SJCRH30 (cell line): ENCODE measurements at places on chromosomes 16 and 17.

DNA sequence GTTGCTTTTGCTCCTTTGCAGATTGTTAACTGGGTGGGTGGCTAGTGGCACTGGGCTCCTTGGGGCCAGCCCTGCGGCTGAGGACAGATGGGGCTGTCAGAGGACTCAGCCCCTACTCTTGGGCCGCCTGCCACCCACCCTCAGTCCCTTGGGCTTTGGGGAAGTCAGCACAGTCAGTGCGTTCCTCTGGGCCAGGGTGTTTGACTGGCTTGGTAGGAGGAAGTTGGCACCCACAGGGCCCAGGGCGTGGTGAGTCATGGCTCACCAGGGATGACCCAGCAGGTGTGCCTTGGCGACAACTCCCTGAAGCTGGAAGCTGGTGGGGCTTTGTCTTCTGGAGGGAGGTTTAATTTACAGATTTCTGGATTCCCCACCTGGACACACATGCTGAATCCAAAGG is 32.4 kb downstream of the HAPSTR1 start:
- no peak for DNase-seq

DNA sequence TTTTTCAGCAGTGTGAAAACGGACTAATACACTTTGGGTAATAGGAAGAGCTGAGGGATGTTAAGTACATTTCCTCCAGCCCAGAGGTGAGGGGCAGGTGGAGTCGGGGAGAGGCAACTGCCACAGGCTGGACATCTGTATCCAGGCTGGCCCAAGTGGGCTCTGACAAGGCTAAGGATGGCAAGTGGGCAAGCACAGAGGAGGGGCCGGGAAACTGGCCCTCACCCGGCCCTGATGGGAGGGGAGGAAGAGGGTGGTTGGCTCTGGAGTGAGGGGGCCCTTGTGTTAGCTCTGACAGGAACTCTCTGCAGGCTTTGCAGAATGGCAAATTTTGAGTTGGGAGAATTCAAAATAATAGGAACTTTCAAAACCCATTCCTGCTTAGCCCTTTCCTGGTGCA is 251.0 kb upstream of the TNRC6C start:
- DNase-seq = no peak

GRCh38 chr16:87844120-87844733 is 25.1 kb downstream of the SLC7A5 start:
- no peak for DNase-seq

DNA sequence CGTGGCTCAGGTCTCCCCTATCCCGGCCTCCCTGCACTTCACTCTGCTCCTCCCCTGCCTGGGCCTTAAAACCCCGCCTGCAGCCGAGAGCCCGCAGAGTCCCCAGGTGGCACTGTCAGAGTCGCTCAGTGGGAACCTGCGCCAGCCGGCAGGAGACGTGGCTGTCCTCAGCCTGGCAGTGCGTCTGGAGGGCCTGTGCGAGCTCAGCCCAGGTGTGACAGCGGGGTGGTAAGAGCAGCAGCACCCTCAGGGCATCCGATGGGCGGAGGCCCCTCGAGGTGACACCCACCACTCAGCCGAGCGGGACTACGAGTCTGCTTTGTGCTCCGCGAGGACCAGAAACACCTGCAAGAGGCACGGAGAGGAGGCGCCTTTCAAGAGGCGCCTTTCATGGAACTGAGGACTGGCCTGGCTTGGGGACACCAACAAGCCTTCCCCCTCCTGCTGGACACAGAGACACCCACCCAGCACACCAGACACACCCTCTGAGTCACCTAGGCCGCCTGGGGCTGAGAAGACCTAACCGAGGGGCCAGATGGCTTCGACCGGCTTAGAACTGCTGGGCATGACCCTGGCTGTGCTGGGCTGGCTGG is at the start of gene CLDN9:
Gene CLDN9, plus strand, starts transcription at position 96 of the 593 bp plus-strand sequence. Its CDS starts 440 bp downstream, at position 536.
- DNase-seq = no peak

DNA sequence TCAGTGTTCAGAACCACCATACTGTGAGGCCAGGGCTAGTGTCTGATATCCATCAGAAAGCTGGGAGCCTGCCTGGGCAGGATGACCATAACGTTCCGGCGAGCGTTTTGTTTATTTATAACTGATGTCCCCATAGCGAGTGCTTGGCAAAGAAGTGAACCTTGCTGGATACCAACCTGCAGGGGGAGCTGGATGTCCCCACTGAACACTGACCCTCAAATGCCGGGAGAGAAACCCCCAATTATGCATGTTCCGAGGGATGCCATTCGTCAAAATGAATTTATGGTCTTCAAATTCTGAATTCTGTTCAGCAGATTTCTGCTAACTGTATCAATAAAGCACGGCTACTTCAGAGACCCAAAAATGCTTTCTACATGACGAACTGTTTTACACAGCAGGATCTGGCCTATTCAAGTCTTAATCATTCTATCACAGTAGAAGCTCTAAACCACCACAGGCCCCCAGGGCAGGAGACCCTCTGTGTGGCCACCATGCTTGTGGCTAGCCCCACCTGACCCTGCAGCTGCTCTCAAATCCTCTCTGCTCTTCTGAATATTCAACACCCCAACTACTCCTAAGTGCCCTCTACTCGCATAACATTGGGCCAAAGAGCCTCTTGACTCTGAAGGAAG is 15.2 kb downstream of the MED24 start:
- DNase-seq = peak; percentile 87

GRCh38 chr16:56339431-56340195 is 85.7 kb downstream of the AMFR start:
- no peak for DNase-seq

DNA sequence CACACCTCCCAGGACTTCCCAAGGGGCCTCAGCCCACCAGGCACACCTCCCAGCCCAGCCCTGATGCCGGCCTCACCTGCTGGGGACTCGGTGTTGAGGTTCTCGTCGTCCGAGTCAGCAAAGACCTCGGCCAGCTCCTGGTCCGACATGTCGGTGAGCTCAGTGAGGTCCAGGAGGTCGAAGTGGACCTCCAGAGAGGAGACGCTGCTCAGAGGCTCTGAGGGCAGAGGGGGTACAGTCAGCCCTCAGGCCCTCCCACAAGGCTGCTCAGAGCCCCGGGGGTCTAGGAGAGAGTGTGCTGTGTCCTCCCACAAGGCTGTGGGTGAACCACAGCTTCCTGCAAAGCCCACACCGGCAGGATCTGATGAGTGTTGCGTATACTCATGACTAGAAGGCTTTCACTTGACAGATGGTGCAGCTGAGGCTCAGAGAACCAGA is 10.5 kb downstream of the DBNDD1 start:
- no peak for DNase-seq

DNA sequence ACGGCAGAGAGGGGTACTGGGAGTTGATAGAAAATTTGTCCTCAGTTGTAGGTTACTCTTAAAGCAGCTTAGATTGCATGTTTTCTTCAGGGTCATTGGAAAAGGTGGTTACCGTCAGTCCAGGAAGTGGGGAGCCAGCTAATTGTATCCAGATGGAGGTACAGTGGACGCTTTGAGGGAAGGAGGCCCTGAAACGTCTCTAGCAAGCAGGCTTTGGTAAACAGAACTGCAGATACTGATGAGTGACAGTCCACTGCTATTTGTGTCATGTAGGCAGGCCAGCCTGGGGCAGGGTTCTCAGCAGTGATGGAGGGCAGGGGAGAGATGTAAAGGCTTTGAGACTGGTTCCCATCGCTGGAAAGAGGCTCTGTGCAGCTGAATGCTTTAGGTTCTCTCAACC is 30.2 kb upstream of the ST6GALNAC1 start:
- DNase-seq = no peak

DNA sequence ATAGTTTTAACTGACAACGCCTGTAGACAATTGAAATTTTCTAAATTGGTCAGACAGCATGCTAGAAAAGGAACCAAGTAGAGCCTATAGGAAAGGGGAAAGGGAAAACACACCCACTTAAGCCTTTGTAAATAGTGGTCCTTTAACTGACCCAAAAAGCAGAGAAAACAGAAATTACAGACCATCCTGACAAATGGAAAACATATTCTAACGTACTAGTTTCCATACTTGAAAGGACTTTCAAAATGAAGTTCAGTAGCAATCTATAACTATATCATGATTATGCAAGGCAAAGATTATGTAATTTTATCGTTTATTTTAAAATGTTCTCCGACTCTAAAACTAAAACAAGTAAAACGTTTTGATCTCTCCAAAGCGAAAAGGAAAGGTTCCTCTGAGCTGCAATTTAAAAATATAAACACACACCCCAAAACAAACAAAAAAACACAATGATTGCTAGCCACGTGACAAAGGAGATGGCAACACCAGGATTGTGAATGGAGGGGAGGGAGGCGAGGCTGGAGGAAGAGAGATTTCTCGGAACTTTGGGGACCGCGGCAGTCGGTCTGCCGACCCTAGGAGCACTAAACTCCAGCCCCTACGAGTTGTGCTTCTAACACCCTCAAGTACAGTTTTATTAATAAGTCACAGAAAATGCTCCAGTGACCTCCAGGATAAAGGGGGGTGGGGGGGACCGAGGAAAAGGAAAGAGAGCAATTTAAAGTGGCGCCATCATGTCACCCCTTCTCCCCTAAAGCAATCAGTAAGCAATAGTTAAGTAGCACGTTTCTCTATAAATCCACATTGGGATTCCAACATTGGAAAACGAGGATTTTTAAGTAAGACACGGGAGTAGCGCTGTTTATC is 1.7 kb downstream of the KANSL1 start:
- peak; percentile 71 for DNase-seq

GRCh38 chr17:67442787-67443624 is 65.9 kb downstream of the PITPNC1 start:
- DNase-seq = no peak

GRCh38 chr16:1363501-1364041 is 11.8 kb downstream of the GNPTG start:
- DNase-seq = peak; percentile 53

GRCh38 chr17:81067391-81067811 is 32.5 kb downstream of the BAIAP2 start:
- DNase-seq = peak; percentile 90

DNA sequence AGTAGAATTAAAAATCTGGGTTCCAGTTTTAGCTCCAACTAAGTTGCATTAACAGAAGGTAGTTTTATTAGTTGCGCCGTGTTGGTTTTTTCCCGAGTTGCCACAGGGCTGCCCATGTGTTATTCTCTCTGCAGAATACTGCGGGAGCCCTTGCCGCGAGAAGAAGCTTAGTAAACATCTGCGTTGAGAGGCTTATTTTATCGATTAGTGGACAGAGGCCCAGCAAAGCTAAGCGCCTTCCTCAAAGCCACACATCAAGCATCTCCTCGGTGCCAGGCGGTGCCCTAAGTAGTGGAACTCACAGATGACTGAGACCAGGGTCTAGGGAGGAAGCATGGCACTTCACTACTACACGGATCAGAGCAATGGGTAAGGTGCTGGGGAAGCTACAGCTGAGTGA is 212.3 kb upstream of the IRX5 start:
- no peak for DNase-seq

GRCh38 chr17:44795421-44795820 is 34.7 kb downstream of the GJC1 start:
- no peak for DNase-seq

DNA sequence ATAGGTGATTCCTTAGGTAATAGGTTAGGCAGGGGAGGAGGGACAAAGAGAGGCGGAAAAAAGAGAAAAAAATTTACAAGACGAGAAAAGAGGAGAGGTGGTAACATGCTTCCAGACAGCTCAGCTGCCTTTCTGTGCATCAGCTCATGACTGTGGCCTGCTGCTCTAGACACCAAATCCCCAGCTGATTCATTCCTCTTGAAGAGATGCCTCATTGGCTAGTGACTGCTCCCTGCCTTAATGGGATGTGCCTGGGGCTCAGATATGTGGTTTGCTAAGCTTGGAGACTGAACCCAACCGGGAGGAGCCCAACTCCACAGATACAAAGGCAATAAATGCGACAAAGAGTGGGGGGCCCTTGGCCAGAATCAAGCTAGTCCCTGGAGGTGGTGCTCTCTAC is 105.9 kb upstream of the FAM20A start:
- peak; percentile 67 for DNase-seq

- no peak for DNase-seq
Observed at GRCh38 chr17:6543079-6544010, 13.0 kb downstream of the PITPNM3 start.

DNA sequence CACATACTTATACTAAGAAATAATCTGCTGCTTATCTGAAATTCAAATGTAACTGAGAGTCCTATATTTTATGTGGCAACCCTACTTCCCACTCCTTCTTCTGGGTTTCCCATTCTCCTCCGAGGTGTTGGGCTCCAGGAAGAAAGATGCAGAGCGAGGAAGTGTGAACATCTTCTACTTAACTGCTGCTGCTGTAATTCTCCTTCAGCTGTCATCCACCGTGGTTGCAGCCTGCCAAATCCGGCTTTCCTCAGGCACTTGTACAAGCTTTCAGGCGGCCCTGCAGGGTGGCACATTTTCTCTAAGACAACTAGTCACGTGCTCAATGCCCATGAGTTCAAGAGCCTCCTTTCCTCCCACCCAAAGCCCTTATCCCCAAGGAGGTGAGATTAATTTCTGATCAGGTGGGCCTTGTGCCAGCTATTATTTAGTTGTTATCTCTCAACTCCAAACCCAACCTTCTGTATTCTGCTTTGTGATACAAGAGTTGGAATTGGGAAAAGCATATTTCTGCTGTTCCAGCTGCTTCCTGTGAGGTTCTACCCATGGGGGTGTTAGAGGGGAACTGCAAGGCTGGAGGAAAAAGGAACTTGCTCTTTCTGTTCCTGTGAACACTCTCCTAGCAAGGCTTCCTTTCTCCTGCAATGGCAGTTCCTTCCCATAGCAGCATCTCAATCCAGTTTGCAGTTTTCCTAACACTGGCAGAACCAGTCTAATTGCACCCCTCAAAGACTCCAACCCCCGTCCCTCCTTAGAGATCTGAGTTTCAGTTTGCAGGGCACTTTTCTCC is 67.6 kb upstream of the RBBP6 start:
- no peak for DNase-seq

DNA sequence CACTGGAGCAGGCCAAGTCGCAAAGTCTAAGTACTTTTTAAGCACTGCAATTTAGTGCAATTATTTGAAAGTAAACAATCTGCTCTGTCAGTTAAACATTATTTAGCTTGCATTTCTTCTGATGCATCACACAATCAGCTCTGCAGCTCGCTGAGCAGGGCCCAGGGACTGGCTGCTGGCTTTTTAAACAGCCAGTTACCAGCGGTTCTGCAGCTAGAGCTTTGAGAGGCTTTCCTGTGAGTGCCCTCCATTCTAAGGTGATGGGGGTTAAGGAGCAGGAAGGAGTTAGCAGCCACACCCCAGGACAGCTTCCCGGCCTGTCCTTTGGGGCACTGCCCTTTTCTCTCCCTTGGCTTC is 154.3 kb downstream of the SALL1 start:
- no peak for DNase-seq

- DNase-seq = no peak
Observed at GRCh38 chr16:84567286-84567962, 50.5 kb downstream of the COTL1 start.

DNA sequence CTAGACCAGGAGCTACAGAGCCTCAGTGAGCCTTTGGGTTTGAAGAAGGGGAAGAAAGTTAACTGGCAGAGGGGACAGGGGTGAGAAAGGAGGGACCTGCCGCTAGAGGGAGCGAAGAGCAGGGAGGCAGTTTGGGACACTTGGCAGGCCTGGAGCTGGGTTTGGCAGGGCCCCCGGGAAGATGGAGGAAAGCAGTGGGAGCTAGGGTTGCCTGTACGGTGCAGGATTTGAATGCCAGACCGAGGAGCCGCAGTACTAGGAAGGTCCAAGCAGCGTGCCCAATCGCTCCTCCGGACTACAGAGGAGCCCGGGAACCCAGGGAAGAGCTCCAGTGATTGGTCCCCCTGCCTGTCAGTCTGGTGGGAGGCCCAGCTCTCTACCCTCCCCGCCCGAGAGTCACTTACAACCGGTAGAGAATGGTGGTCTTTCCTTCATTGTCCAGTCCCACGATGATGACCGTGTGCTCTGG is 1.3 kb downstream of the ARL5C start:
- peak; percentile 93 for DNase-seq

GRCh38 chr17:56908001-56908542 is 5.8 kb downstream of the TRIM25 start:
- DNase-seq = no peak
